ENCODE measurements at places on chromosomes 1 and 21.

GRCh38 chr1:39754906-39755504 is 16.1 kb downstream of the OXCT2 start:
- no peak for DNase-seq

DNA sequence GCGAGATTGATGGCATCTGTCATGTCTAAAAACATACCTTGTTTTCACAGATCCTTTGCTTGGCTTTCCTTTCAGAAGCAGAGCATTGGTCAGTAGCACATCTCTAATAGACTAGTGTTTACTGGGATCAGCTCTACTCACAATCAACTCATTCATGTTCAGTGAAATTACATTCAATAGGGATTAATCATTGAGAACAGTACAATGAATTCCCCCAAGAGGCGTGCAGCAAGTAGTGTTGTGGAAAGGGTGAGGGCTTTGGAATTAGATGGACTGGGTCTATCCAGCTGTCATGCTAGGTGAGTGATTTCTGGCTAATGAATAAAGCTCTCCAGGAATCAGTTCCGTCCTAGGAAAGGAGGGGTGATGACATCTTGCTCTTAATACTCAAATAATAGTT is 155.2 kb upstream of the COA6 start:
- DNase-seq: no peak

GRCh38 chr1:44321466-44321865 is 33.6 kb downstream of the ERI3 start:
- no peak for DNase-seq

DNA sequence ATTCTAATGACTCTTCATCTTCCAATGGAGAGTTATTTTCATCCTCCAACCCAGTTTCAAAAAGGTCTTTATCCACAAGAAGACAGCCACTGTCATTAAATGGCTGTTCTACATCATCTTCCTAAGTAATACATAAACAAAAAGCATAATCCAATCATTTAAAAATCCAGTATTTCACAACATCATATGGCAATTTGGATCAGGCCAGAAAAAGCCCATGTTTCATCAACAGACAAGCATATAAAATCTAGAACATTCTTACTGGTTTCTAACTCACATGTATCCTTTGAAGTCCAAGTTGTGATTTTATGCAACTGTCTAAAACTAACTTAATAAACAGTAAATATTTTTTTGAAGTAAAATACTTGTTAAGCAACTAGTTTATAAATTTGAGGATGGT is 6.6 kb downstream of the CLSPN start:
- no peak for DNase-seq

- no peak for DNase-seq
These were observed 84.7 kb upstream of the IRF2BP2 start for GRCh38 chr1:234694661-234695060.

GRCh38 chr21:23960769-23961168 is 1646.5 kb downstream of the MRPL39 start:
- DNase-seq: no peak

DNA sequence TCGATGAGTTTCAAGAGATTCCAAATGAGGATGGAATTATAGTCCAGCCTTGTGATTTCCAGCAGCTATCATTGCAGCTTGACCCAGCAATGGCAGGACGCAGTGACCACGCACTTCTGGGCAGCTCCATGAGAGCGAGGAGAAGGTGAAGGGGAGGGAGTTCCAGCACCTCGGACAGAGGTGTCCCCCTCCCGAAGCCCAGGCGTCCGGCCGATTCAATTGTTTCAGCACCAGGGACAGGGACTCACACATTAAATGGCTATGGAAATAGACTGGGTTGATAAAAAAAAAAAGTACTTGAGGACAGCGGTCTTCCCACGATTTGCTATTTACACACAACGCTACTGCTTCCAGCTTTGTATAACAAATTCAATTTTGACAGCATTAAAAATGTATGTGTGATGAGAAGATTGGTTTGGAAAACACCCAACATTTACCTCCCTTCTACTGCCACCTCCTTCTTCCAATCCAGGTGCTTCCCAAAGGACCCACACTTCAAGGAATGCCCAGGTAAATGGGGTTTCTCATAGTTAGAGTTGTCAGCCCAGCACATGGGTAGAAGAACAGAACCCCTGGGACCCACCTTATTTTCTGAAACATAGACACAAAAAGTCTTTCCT is 71.8 kb downstream of the DISP3 start:
- peak; percentile 15 for DNase-seq

DNA sequence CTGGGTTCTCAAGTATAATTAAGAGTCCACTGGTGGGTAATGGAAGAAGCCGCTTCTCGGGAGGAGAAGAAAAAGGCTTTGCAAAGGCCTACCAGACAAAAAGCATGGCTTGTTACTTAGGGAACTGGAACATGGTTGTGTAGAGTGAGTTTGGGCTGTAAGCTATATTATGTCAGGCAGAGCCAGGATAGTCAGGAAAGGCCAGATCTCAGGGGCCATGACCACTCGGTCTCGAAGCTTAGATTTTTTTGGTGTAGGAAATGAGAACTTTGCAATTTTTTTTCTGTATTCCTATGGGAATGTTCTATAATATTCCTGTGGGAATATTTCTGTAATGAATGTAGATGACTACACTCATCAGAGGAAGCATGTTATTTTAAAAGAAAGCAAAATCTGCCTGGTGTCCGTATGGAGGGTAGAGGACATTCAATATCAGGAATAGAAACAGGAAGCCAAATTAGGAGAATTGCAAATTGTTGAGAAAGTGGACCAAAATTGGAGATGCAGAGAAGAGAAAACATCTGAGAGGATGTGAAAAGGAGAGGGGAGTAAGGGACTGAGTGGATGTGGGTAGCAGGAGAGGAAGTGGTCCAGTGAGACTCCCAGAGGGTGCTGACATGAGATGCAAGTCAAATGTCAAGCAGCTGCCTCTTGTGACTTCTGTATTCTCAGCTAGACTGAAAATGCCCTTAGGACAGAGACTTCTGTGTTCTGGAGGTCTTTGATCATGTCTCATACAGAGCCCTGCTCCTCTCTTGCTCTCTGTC is 45.2 kb upstream of the HAO2 start:
- DNase-seq: no peak

GRCh38 chr1:150066838-150067183 is 765 bp upstream of the VPS45 start:
- DNase-seq: peak; percentile 25

- no peak for DNase-seq
These were observed 51.7 kb upstream of the BARHL2 start for GRCh38 chr1:90768826-90769225.

- no peak for DNase-seq
These were observed 187.5 kb downstream of the ADSS2 start for GRCh38 chr1:244264163-244264562.

DNA sequence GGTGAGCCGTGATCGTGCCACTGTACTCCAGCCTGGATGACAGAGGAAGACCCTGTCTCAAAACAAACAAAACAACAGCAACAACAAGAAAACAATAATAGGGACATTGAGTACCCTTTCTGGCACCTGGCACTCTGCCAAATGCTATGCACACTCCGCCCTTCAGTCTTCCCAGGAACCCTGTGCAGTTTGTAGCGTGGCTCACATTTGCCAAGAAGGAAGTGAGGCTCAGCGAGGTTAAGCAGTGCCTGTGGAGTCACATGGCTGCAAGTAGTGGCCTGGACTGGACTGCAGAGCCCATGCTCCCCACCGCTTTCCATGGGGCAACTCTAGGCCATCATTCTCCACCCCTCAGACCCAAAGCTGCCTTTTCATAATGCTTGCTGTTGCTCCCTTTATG is 5.3 kb upstream of the EVA1B start:
- DNase-seq: no peak

GRCh38 chr1:27970401-27970800 is 10.6 kb downstream of the XKR8 start:
- DNase-seq: no peak

DNA sequence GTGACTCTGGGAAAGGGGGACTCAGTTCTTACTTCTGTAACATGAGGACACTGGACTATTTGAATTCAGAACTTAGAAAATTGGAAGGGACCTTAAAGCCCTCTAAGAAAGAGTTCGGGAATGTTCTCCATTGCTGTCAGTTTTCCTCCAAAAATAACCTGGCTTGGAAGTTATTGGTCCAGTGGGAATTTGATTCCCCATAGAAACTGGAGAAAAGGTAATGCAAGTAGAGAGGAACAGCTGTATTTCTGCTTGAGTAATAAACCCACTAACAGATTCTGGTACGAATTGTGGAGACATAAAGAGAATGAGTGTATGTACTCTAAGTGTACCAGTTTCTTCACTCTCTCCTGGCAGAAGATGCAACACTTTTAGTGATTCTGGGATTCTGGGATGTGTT is 1.8 kb downstream of the ZBED6 start:
- DNase-seq: no peak

GRCh38 chr1:62308606-62309005 is 10.6 kb downstream of the KANK4 start:
- DNase-seq: no peak

- DNase-seq: no peak
These were observed 103.3 kb downstream of the DIRAS3 start for GRCh38 chr1:67947114-67947513.

- no peak for DNase-seq
These were observed 60.7 kb downstream of the LRRC8D start for GRCh38 chr1:89881415-89882058.

- no peak for DNase-seq
These were observed 35.0 kb downstream of the ESRRG start for GRCh38 chr1:216688127-216688657.

- DNase-seq: no peak
These were observed 19.2 kb downstream of the CD1D start for GRCh38 chr1:158199849-158200248.

All from stimulated activated CD4-positive, alpha-beta T cell treated with anti-CD3 and anti-CD28 coated beads, Interleukin-12 subunit alpha, Interleukin-12 subunit beta, amount 100 ng/mL, for 48 hours (primary cell).